ENCODE measurements at places on chromosomes 2 and 18.

DNA sequence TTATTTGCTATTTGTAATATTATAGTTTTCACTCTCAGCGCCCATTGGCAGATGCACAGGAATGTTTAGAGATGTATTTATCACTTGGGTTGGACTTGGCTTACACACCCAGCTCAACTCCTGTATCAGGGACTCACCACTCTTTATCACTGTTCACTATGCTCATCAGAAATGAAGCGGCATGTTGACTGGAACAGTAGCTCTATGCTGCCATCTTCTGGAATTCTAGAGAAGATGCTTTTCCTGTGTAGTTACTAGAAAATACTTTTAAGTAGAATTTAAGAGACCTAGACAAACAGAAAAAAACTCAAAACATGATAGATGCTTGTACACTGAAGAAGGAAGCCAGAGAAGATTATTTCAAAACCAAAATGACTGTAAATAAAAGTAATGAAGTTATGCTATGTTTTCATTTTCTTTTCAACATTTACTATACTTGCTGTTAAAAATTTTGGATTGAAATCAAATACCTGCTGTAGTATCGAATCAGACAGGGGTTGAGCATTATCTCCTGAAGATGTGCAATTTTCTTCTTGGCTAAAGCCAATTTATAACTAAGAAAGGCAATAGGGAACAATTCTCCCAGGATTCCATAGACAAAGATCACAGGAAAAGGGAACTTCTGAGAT, 47.4 kb upstream of the NXPH2 start:
- no peak for DNase-seq

DNA sequence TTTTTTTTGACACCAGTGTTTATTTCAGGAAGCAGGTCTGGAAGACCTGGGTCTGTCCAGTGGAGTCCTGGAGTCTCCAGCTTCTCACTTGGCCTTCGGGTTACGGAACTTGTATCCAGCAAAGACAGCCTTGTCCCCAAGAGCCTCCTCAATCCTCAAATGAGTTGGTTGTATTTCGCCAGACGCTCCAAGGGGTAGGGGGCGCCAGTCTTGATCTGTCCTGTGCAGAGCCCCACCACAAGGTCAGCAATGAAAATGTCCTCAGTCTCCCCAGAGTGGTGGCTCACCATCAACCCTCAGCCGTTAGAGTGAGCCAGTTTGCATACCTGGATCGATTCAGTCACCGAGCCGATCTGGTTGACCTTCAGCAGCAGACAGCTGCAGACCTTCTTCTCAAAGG, 21.9 kb downstream of the ASXL2 start:
- no peak for DNase-seq

DNA sequence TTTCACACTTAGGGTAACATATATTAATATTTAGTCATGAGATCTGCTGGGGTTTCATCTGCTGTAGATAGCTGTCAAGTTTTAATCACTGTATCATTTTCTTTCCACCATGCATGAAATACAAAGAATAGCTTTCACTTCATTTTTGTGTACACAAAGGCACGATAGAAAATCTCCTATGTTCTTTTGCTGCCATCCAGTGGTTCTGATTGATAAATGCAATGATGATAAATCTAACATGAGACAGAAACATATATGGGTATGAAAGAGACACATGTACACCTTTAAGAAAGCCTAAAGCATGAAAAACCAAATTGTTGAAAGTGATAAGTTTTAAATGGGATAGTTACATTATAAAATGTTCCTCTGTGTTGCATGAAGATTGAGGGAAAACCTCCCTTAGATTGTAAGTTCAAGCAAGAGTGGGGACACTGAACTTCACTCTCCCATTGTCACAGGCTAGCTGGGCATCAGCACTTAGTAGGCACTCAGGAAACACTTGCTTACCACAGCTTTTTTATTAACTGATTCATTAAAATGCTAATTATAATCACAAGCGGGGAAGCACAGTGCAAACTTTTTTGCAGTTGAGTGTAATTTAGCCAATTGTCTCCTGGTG, 31.2 kb downstream of the C1D start:
- no peak for DNase-seq

DNA sequence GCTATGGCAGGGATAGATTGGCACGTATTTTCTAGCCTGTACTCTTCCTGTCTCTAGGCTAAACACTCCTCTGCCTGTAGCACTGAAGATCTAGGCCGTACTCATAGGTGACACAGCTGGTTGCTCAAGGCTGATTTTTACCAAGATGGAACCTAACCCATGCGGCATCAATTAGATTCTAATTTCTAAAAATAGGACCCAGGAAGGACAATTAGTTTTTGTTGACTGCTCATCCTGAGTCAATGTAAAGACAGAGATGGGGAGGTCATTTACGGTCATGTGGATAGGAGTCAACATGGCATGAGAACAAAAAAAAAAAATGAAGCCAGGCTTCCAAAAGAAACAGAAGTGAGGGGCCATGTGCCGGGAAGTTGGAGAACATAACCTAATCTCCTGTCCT, 360.7 kb upstream of the ETAA1 start:
- no peak for DNase-seq

DNA sequence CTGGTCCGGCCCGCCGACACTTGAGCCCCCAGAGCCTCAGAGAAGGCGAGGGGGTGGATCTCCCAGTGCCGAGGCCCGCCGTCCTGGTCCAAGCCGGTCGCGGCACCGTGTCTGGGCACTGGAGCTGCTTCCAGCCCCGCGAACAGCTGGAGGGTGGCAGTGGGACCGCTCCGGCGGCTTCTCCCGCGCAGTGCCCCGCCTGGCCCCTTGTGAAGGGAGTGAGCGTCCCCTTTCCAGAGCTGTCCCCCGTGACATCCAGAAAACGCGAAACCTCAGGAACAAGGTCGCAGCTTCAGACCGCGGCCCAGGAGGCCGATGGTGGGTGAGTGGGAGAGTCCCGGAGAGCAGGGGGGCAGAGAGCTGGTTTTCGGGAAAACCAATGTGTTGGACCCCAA, 579 bp upstream of the EMX1 start:
- no peak for DNase-seq
